ENCODE measurements at places on chromosomes 5 and 9.

- no peak for DNase-seq
Measured at GRCh38 chr5:62282064-62282463, 23.9 kb upstream of the KIF2A start.

GRCh38 chr9:9846557-9846956 is 766.2 kb downstream of the PTPRD start:
- DNase-seq, result no peak

GRCh38 chr5:117568622-117569021 is 994.0 kb upstream of the SEMA6A start:
- DNase-seq, result no peak

DNA sequence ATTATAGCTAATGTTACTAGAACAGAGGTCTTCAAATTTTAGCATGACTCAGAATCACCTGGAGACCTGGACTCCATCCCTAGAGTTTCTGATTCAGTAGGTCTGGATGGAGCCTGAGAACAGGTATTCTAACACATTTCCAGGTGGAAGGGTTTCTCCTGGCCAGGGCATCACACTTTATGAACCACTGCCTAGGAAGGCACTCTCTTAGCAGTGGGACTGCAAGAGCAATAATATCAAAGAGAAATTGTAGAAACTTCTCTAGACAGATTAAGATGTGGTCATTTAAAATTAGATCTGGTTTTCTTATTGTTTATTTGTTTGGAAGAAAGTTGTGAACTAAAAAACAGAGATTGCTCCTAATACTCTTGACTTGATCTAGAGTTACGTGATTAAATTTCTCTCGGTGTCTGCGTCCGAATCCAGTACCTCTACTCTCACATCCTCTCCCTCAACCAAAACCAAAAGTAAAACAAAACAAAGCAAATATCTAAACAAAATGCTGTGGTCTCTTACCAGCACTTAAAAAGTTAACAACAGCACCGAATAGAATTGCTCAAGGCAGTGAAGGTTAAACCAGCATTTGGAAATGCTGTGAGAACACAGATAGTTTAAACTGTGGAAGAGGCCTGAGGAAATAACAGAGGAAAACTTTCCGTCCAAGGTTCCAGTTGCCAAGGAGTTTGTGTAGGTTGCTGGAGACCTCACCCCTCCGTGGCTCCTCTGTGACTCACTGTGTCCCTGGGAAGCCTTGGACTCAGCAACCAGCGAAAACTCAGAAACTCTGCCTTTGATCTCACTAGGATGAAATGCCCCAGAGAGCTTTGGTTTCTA is 193.4 kb downstream of the ARRDC3 start:
- DNase-seq, result peak; percentile 53

GRCh38 chr9:36488389-36488756 is 84.3 kb upstream of the MELK start:
- no peak for DNase-seq

GRCh38 chr5:159061834-159062474 is 37.8 kb downstream of the EBF1 start:
- no peak for DNase-seq

GRCh38 chr9:112334432-112334841 is 1.0 kb upstream of the PTBP3 start:
- no peak for DNase-seq

- no peak for DNase-seq
Measured at GRCh38 chr5:179408611-179409010, 63.4 kb upstream of the ADAMTS2 start.

DNA sequence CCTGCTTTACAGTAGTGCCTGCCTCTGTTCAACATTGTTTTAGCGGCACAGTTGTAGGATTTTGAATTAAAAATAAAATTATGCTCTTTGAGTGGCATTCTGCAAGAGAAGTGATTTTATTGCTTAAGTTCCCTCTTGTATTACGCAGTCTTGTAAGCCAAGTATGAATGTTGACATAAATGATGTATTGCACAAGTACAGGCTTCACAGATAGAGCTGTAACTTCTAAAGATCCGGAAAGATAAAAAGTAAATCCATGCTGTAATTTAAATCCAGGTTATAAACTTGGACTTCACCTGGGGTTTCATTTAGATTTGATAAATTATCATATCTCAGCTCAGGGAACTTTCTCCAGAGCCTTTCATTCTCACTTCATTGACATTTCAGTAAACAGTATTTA is 1114.7 kb downstream of the PTPRD start:
- DNase-seq, result no peak

DNA sequence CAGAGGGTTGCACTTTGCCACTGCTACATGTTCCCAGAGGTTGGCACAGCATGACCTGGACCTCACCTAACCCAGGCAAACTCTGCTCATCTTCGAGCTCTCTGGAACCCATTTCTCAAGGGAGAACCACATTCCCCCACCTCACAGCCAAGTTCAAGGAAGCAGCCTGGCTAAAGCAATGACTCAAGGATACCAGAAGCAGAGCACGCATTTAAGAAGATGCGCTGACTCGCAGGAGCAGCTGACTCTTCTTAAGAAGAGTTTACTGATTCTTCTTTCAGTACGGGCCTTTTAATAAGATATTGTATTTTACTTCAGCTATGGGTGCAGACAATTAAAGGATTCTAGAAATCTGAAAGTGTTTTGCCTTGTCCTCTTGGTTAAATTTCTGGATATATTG is 4.1 kb upstream of the SEMA5A start:
- no peak for DNase-seq

GRCh38 chr5:15238006-15238405 is 262.0 kb upstream of the FBXL7 start:
- no peak for DNase-seq

- DNase-seq, result no peak
Measured at GRCh38 chr5:14404780-14405179, 176.8 kb upstream of the OTULINL start.

GRCh38 chr5:43638546-43638945 is 35.6 kb downstream of the NNT start:
- no peak for DNase-seq

GRCh38 chr9:129549684-129550083 is 71.2 kb downstream of the C9orf50 start:
- peak; percentile 39 for DNase-seq

- DNase-seq, result no peak
Measured at GRCh38 chr5:90981821-90982220, 401.3 kb downstream of the ARRDC3 start.

DNA sequence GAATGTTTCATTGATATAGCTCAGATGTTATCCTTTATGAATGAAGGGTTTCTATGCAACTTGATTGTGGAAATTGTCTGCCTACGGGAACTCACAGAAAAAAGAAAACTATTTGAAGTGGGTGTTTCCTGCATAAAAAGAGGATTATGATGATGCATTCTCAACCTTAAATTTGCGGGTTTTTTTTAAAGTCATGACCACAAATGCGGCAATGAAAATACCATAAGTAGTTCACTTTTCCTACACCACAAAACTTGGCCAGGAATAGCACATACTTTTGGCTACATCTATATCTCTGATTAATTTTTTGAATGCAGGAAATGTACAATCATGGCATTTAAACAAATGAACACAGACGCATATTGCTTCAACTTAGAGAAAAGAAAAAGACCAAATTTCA is 754.7 kb downstream of the DTWD2 start:
- DNase-seq, result no peak

DNA sequence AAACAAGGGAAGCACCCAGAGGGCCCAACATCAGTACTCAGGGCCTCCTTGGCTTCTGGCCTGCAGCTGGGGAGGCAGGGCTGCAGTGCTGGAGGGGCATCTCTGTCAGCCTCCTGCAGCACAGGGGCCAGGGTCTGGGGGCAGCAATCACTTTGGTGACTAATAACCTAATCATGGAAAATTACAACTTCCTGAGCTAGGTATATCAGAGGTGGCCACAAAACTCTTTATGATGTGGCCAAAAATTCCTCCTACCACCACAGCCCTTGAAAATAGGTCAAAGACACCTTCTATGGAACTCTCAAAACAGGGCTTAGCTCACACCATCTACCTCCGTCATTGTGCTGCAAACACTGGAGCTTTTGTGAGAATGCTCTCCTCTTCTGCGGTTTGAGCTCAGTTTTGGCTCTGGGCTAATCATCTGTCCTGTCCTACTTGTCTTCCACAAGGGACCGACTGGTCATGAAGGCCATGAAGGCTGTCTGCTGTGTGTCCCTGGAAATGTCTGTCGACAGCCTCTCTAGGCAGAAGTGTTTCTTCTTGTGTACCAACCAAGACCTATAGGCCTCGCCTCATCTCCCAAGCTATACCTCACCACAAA is 28.6 kb downstream of the CSF2 start:
- DNase-seq, result no peak

DNA sequence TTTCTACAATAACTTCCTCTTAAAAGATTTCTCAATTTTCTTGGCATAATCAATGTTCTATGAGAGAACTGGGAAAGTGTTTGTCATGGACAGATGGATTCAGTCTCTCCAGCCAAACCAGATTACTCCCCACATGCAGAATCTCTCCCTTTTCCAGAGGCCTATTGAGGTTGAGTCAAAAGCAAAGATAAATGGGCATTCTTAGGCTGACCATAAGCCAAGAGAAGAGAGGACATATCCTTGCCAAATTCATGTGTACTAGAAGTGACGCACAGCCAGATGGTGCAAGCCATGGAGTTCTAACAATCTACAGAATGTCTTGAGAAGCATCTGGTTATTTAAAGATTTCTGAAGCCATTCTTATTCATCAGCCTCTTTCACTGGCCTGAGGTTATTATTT is 2115.0 kb downstream of the MAT2B start:
- no peak for DNase-seq

GRCh38 chr5:168802337-168802736 is 223.2 kb upstream of the PANK3 start:
- no peak for DNase-seq

GRCh38 chr5:159427180-159428012 is 97.1 kb upstream of the IL12B start:
- DNase-seq, result no peak

GRCh38 chr5:176492431-176492830 is 44.2 kb downstream of the FAF2 start:
- no peak for DNase-seq

DNA sequence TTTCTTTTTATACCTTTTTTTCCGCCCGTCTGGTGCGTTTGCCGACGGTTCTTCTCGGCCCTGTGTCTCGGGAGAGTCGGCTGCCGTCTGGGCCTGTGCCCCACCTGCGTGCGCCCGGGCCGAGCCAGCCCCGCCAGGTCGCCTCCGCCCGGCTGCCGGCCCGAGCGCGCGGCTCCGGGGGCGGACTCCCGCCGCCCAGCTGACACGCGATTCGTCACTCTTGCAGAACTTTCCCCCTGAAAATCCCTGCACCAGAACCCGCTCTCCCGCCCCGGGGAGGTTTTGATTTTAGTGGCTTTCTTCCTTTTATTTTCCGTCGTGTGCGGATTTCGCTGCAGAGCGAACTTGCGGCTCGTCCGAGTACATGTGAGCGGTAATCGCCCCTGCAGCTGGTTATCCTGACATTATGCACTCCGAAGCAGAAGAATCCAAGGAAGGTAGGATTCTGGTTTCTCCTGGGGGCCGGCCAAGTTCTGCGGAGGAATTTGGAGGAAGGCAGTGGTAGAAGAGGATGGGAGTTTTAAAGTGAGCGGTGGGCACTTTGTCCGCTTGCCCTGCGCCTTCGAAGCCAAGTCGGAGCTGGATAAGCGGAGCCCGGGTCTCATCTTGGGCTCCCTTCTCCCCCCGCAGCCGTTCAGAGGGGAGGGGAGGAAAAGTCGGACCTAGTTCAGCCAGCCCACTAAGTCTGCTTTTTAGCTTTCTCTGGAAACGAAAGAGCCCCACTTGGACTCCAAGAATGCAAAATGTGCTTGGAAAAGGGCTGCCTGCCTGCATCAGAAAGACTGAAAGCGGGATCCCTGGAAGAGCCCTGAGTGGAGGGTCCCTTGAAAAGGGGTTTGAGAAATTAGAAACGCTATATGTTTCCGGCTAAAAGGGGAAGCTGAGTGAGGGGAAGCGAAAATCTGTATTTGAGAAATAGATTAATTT is at the start of gene TNFAIP8:
Gene TNFAIP8, plus strand, starts transcription at position 335 of the 927 bp plus-strand sequence. Its CDS starts 72 bp downstream, at position 407.
- peak; percentile 71 for DNase-seq

- no peak for DNase-seq
Measured at GRCh38 chr5:149966946-149967345, 6.4 kb downstream of the SLC26A2 start.

DNA sequence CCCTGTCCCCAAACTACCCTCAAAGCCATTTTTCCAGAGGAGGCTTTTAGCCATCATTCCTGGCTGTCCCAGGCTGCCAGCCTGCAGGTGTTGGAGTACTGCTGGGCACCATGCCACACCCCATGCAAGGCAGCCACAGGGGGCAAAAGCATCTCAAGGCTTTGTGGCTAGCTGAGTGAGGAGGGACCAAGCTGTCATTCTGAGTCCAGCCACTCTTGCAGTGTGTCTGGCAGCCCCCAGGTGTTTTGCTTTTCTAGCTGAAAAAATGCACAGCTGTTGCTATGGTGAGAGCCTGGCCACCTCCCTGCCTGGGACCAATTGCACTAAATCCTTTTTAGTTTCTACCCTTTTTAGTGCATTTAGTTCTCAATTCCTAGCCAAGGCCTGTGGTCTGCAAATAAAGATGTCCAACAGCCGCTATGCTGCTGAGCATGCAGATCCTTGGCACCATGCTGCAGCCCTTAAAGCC is 50.4 kb upstream of the PTGS1 start:
- DNase-seq, result no peak

- DNase-seq, result no peak
Measured at GRCh38 chr5:160792281-160792680, 59.7 kb downstream of the ATP10B start.

- DNase-seq, result no peak
Measured at GRCh38 chr5:122947372-122947771, 89.2 kb downstream of the PPIC start.

GRCh38 chr9:129208207-129209032 is 30.4 kb upstream of the IER5L start:
- no peak for DNase-seq

GRCh38 chr9:116668970-116669695 is 18.0 kb upstream of the TRIM32 start:
- DNase-seq, result no peak

GRCh38 chr9:135878528-135879236 is 28.7 kb downstream of the CAMSAP1 start:
- no peak for DNase-seq

DNA sequence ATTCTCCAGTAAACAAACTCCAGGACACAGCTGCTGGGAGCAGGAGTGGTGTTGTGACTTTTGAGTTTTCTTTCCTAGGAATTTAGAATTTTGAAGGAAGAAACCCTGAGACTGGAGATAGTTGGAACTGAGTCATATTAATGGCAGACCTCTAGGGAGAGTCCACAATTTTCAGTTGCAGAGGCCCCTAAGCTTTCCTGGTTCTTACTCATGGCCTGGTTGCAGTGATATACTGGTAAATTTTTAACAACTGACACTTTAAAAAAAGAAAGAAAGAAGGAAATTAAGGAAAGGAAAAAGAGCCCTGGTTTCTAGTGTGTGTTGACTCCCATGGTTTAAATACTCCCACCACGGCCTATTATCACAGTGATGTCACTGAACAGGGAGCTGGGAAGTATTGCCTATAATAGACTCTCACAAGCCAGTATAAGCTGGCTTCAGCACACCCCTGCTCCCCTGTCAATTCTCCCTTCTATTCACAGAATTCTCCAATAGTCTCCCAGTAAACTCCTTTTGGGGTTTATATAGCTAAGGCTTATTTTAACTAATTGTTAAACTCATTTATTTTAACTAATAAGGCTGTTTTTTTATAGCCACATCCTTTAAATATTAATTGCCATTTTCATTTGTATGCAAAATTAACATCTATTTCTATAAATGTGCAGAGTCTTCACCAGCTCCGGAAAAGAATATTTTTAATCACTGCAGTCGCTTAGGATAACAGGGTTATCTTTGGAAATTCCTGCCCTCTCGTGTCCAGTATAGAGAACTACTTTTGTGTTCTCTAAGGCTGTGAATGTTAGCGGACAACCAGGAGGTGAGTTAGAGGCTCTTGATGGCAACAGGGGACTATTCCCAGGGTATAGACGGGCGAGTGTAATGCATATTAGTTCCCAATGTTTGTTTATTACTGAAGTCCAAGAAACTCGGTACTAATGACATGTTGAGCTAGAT is 59.7 kb downstream of the GGTA1 start:
- no peak for DNase-seq
